ENCODE measurements at places on chromosomes 2 and 18. TPM values are rescaled to one million over a fixed set of nuclear protein-coding genes. Genes with fewer than 3 reads are reported as not detected.

Gene RIT2
- not detected for total RNA-seq

Gene TMEM198
- 2.8 TPM for total RNA-seq

Gene ABHD1
- total RNA-seq = 0.21 TPM

Gene LOXL3
- total RNA-seq = 1.8 TPM

Gene OSBPL6
- 0.73 TPM for total RNA-seq

Gene COLEC11
- 0.23 TPM for total RNA-seq

Gene UCN
- total RNA-seq = 1.1 TPM

Gene VSNL1
- total RNA-seq = not detected

Gene TRIM43
- total RNA-seq = 0.23 TPM

Gene IL1B
- total RNA-seq = 0.14 TPM

DNA sequence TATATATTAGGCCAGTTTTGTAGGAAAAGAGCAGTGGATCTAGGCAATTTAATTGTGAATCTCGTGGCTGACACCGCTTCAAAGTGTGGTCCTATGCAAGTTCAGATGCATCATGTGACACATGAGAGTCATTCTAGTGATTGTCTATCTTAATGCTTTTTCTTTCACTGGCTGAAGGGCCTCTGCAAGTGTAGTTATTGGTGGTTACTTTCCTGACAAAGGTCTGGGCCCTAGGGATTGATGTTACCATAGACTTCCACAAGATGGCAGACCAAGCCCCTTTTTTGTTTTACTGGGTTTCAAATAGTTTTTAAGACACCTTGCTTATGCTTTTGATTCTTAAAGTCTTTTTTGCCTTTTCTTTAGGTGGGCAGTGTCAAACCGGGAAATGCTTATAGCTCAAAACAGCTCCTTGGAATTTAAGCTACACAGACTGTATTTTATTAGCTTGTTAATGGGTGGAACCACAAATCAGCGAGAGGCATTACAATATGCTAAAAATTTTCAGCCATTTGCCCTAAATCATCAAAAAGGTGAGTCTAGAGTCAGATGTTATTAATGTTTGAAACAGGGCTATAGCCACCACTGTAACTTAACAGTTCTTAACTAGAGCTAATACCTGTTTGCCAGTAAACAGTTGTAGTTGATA, 25.9 kb downstream of the CD8A start:
- H3K27me3 ChIP-seq = no peaks in the 10 kb centered on the region
- peak overlapping the region; percentile 55 for H3K27ac ChIP-seq
- H3K4me1 ChIP-seq = peaks cover 32% of the 10 kb centered on the region

- peaks cover 21% of the 10 kb centered on the region for H3K36me3 ChIP-seq
- H3K27me3 ChIP-seq = peaks cover 11% of the 10 kb centered on the region
- H3K27ac ChIP-seq = peak overlapping the region; percentile 98
- peak; percentile 90 for DNase-seq
These were observed 485 bp upstream of the GALNT3 start for GRCh38 chr2:165794536-165794928.

- no peaks in the 10 kb centered on the region for H3K36me3 ChIP-seq
- H3K27me3 ChIP-seq = no peaks in the 10 kb centered on the region
- H3K4me3 ChIP-seq = no peak overlapping the region
- DNase-seq = no peak
These were observed 164.5 kb downstream of the RBM43 start for GRCh38 chr2:151097128-151097527.

DNA sequence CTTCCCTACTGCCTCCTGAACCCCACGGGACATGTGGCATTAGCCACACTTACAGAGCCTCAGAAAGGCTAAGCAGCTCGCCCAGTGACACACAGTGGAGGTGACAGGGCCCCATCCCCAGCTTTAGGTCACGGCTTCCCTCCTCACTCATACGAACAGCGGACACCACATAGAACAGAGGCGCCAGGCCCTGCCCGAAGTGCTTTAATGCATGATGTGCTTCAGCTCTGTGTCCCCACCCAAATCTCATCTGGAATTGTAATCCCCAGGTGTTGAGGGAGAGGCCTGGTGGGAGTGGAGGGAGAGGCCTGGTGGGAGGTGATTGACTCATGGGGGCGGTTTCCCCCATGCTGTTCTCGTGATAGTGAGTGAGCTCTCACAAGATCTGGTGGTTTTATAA, 135.3 kb downstream of the PTGR3 start:
- DNase-seq = no peak
- peaks cover 30% of the 10 kb centered on the region for H3K4me1 ChIP-seq
- no peak overlapping the region for H3K27ac ChIP-seq
- no peak overlapping the region for H3K4me3 ChIP-seq
- peaks cover 22% of the 10 kb centered on the region for H3K36me3 ChIP-seq
- no peaks in the 10 kb centered on the region for H3K27me3 ChIP-seq

DNA sequence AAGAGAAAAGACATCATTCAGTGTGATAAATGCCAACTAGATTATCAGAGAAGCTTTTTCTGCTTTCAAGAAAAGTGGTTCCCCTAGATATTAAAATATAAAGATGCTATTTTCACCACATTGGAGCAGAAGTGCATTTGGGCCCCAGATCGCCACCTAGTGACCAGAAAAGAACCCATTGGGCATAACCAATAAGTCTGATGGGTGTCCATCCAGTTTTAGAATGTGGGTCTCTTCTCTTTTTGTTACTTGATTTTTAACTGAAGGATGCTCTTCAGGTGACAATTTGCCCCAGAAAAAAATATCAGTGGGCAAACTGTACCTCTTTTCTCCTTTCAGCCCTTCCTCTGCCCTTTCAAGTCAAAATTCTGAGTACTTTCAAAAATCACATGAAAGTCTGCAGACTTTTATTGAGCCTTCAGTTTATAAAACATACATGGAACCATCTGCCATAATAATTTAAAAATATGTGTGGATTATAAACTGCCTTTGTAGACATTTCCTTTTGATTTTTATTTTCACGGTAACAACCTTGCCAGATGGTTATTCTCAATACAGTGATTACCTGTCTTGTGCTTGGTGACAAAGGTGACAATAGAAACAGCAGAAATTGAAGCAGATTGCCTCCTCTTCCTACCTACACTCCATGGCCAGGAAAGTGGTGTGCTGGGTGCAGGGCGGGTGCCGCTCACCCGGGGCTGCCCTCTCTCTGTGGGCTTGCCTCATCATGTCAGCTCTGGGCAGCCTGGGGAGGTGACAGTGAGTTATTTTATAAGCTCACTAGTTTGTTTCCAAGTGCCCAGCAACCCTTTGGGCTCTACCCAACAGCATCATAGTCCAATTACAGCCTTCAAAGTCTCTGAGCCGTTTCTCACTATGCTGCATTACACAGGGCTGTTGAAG, 124.5 kb downstream of the DCDC2C start:
- no peak for DNase-seq
- no peak overlapping the region for H3K27ac ChIP-seq
- no peaks in the 10 kb centered on the region for H3K4me1 ChIP-seq
- no peak overlapping the region for H3K4me3 ChIP-seq
- no peaks in the 10 kb centered on the region for H3K36me3 ChIP-seq
- no peaks in the 10 kb centered on the region for H3K27me3 ChIP-seq

DNA sequence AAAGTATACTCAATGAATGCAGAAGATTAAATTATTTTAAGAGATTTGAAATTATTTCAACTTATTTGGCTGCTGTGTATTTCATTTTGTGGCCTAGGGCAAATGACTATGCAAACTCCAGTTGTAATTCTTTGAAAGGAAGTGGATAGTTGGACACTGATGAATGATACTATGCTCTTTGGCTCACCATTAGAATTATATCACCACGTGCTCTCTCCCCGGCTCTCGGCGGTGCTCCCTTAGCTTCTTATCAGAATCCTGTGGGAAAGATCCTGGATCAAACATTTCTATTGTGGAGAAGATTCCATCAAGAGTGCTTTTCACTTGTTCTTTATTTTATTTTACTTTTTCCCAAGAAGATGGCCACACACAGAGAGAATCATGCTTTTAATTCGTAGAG, 55.2 kb downstream of the ADCYAP1 start:
- no peaks in the 10 kb centered on the region for H3K36me3 ChIP-seq
- no peak overlapping the region for H3K4me3 ChIP-seq
- H3K27ac ChIP-seq = no peak overlapping the region
- H3K4me1 ChIP-seq = no peaks in the 10 kb centered on the region
- peaks cover 29% of the 10 kb centered on the region for H3K27me3 ChIP-seq
- no peak for DNase-seq

GRCh38 chr2:42047488-42048298, at the start of gene PKDCC:
Gene PKDCC (plus strand): TSS chr2:42048021. CDS start chr2:42048200, 179 bp downstream.
- H3K4me3 ChIP-seq = peak within 1 kb of the TSS; percentile 24
- no peaks in the 10 kb centered on the region for H3K36me3 ChIP-seq
- H3K27ac ChIP-seq = no peak within 1 kb of the TSS
- H3K27me3 ChIP-seq = peaks cover 65% of the 10 kb centered on the region

DNA sequence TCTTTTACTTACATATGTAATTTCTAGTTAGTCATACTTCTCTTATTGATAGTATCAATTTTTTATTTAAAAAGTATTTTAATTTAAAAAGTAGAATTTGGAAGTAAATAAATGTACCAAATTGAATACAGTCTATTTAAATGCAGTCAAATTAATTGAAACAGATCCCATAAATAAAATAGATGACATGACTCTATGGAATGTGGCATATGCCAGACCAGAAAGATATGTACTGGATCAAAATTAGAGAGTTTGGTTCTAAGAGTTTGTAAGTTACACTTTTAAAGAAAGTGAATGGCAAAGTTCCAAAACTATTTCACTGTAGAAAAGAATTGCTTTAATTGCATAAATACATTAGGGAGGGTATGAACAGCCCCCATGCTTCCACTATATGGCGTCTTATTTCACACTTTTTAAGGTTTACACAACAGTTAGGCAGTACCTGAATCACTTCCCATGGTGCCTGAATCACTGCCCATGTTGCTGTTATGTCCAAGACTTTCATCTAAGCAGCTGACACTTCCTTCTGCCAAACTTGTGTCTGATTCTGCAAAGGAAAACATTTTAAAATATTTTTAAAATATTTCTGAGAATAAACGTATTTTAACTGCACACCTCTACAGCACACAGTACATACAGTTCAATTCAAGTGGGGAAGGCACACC, 25.2 kb downstream of the IFIH1 start:
- peaks cover 4% of the 10 kb centered on the region for H3K4me1 ChIP-seq
- no peak for DNase-seq
- H3K27ac ChIP-seq = no peak overlapping the region
- no peak overlapping the region for H3K4me3 ChIP-seq
- H3K27me3 ChIP-seq = no peaks in the 10 kb centered on the region
- peaks cover 25% of the 10 kb centered on the region for H3K36me3 ChIP-seq

DNA sequence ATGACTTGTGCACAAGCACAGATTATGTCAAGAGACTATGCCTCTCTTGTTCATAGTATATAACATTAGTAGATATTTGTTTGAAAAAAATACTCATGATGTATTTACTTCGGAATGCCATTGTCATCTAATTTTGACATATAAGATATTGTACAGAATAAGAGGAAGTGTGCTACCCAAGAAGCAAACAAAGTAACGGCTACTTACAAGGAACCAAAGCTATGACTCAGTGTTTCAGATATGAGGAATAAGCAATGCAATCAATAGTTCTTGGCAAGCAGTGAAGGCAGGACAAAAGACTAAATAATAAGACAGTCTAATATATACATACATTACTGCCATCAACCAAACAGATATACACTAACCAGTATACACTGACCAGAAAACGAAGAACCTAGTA, 256.3 kb downstream of the CCDC178 start:
- no peak overlapping the region for H3K27ac ChIP-seq
- no peaks in the 10 kb centered on the region for H3K36me3 ChIP-seq
- no peaks in the 10 kb centered on the region for H3K27me3 ChIP-seq
- no peaks in the 10 kb centered on the region for H3K4me1 ChIP-seq
- DNase-seq = no peak

DNA sequence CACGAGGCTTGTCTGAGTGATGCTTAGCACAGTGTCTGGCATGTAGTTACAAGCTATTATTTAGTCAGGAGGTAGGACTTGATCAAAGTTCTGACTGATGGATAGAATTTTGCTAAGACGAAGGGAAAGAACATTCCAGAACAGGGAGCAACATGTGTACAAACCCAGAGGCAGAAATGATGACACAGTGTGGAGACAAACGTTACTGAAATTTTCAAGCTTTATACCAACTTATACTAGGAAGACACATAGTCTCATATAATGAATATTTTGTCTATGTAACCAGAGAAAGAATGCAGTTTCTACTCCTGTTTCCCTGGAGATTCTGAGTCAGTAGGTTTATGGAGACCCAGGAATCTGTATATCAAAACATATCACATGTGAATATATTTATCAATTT, 123.4 kb downstream of the FAM124B start:
- no peak overlapping the region for H3K27ac ChIP-seq
- H3K27me3 ChIP-seq = peaks cover 27% of the 10 kb centered on the region
- no peak for DNase-seq
- no peak overlapping the region for H3K4me3 ChIP-seq

- H3K36me3 ChIP-seq = no peaks in the 10 kb centered on the region
- no peaks in the 10 kb centered on the region for H3K4me1 ChIP-seq
- H3K27ac ChIP-seq = no peak overlapping the region
- H3K4me3 ChIP-seq = no peak overlapping the region
- no peaks in the 10 kb centered on the region for H3K27me3 ChIP-seq
These were observed 209.8 kb downstream of the GBX2 start for GRCh38 chr2:235958221-235958930.

DNA sequence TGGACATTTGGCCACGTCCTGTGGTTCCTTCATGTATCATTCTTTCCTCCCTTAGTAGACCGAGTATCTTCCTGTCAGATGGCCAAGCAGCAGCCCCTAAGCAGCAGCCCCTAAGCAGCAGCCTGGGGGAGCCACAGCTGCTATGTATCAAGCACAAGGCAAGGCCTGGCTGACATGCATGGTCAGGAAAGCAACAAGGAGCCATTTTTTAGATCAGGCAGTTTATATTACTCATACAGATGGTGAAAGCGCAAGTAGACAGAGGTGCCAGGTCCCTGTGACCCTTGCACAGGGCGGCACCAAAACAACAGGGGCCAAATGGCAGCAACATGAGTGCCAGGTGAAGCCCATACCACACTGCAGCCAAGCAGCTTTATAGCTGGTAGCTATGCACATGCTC, 22.1 kb downstream of the CHCHD5 start:
- peaks cover 1% of the 10 kb centered on the region for H3K36me3 ChIP-seq
- peaks cover 19% of the 10 kb centered on the region for H3K27me3 ChIP-seq
- no peak for DNase-seq
- H3K4me1 ChIP-seq = peaks cover 2% of the 10 kb centered on the region
- no peak overlapping the region for H3K4me3 ChIP-seq

- no peak for DNase-seq
- H3K36me3 ChIP-seq = no peaks in the 10 kb centered on the region
- H3K4me3 ChIP-seq = no peak overlapping the region
- no peak overlapping the region for H3K27ac ChIP-seq
These were observed 63.2 kb upstream of the TMEM17 start for GRCh38 chr2:62568983-62569837.

DNA sequence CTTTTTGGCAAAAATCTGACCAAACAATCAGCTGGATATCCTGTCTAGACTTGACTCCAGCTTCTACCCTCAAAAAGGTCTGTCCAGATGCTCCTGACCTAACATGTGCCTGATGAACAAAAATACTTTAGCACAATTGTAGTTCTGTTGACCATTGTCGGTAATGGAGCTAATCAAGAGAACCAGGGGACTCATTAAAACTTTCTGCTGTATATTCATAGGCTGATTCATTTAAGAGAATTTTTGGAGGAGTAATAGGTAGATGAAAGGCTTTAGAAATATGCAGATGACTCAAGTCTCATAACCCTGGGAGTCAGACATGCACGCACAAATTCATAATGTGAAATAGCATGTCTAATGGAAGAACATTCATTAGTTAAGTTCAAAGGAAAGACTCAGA, 514.2 kb downstream of the TXNL1 start:
- peaks cover 2% of the 10 kb centered on the region for H3K27me3 ChIP-seq
- DNase-seq = no peak
- no peaks in the 10 kb centered on the region for H3K36me3 ChIP-seq
- no peak overlapping the region for H3K27ac ChIP-seq
